ENCODE measurements at places on chromosomes 7 and 10.
A peak's percentile ranks its signal among the peaks of the same experiment; 100 is the strongest.

DNA sequence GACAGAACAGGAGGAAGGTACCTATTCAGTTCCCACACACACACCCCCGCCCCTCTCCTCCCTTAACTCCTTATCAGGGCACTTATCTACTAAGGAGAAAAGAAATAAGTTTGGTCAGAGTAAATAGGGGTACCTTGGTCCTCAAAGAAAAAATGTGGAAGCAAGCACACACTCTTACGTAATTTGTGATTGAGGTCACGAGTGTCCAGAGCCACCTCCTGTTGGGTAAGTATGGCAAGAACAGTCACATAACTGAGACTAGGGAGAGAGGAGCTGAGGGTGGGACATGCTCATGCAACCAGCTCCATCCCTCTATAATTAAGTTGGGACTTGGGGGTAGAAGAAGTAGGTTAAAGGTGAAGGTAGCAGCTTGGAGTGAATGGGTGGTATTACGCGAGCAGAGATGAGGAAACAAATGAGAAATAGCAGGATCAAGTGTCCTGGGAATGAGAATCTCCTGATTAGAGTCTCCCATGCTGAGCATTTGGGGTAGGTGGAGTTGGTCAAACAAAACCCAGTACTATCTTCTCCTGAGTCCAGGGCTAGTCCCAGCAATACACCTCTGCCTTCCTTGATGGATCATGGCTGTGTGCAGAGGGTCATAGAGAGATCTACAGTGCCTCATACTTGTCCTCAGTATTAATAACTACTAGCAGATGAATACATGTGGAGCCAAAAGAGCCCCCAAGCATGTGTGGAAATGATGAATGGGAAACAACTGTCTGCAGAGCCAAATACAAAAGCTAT is 77.1 kb downstream of the GSAP start:
- no peak for DNase-seq

DNA sequence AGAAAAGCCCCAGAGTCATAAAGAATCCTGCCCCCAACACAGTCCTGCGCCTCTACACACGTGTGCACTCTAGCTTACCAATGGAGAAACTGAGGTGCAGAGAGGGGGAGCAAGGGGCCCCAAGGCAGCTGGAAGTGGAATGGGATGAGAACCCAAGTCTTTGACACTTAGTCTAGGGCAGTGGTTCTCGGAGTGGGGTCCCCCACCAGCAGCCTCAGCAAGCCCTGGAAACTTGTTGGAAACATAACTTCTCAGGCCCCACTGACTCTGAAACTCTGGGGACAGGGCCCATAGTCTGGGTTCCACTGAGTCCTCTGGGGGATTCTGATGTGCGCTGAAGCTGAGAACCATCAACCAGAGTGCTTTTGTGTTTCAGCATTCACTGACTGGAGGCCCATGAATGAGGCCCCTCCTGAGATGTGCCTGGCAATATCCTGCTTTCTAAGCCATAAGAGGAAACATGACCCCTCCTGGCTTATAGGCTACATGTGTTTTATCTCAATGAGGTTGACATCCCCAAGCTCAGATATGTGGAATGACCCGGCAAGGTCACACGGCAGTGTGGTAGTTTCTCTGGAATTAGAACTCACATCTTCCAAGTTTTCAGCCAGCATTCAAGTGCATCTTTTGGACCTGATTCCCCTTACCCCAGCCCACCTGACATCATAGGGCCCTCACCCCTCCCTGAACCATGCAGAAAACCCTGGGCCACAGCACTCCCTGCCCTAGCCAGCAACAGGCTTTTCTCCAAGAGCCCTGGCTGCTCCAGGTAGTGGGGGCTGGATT is 147.3 kb upstream of the PCBD1 start:
- DNase-seq: no peak

DNA sequence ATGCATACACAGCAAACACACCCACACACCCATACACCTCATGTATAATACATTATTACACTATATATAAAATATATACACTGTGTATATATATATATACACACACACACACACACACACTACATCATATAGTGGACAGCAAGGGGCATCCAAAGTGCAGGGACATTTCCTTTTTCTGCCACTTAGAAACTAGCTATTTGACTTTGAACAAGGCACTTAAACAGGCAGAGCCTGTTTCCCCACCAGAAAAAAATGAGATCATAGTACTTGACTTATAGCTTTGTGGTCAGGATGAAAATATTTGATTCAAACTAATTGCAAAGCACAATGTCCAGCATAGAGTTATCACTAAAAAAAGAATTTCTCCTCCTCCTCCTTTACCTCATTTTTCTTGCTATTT is 254.3 kb upstream of the NPVF start:
- no peak for DNase-seq

- DNase-seq: no peak
Observed at GRCh38 chr10:109467551-109467950, 455.8 kb downstream of the XPNPEP1 start.

DNA sequence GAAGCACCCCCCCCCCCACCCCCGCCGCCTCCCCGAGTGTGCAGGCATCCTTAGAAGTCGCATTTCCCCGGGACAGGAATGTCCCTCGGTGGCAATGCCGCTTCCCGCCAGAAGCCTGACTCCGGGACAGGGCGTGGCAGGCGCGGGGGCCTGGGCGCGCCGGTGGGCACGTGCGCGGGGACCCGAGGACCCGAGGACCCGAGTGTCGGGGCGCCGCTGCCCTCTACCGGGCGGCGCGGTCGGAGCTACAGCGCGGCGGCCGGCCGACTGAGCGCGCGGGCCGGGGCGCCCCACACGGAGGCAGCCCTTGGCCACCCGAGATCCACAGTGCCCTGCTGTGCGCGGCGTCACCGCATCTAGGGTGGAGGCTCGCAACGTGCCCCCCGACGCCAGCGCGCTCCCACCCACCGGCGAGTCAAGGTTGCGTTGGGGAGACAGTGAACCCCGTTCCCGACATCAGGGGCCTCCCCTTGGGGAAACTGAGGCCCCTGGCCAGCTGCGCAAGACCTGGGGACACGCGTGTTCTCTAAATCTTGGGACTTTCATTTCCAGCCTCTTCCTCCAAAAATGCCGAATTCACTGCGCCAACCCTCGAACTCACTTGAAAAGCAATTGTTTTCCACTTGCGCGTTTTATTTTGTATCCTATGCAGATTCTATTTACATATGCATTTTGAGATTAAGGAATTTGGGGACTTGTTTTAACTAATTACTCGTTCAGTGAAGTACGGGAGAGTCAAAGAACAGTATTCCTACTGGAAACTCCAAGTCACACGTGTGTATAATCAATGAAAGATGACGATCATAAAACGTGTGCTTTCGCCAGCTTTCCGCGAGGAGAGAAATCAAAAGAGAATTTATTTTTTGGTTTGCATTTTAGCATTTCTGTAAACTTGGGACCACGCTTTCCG is 3.1 kb upstream of the CUX1 start:
- peak; percentile 92 for DNase-seq

DNA sequence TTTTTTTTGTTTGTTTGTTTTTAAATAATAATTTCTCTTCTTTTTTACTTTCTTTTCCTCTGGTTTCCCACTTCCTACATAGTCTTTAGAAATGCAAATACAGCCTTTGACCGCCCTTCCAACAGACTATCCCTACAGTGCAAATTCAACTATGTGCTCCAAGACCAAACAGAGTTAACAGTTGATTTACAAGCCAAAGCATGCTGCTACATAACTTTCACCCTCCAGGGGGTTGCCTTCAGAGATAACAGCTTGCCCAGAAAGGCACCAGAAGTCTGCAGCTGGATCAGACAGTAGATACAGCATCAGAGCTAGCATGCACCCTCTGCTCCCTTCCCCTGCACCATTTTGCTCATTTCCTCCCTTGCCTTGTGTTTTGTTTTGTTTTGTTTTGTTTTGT is 539.0 kb downstream of the ZWINT start:
- no peak for DNase-seq

All from GM20000 (cell line).